ENCODE measurements at places on chromosomes 1 and 21. TPM values are rescaled to one million over a fixed set of nuclear protein-coding genes. Genes with fewer than 3 reads are reported as not detected.

RPE65 gene
- not detected for total RNA-seq

LAMC2 gene
- 0.14 TPM for total RNA-seq

S100A12 gene
- total RNA-seq = not detected

HAPLN2 gene
- total RNA-seq = 7.3 TPM

SHE gene
- total RNA-seq = not detected

SUSD4 gene
- 17.3 TPM for total RNA-seq

TTC22 gene
- total RNA-seq = 2.0 TPM

SYTL1 gene
- total RNA-seq = 7.7 TPM

WDR64 gene
- 0.10 TPM for total RNA-seq

BSDC1 gene
- 85.4 TPM for total RNA-seq

NECTIN4 gene
- 0.32 TPM for total RNA-seq

DCDC2B gene
- 0.25 TPM for total RNA-seq

LCE3E gene
- not detected for total RNA-seq

NEGR1 gene
- 0.63 TPM for total RNA-seq

MLLT11 gene
- 10.6 TPM for total RNA-seq

C1orf56 gene
- total RNA-seq = 9.1 TPM

CCSAP gene
- 1.7 TPM for total RNA-seq

KRTAP21-2 gene
- total RNA-seq = not detected

ZNF672 gene
- 27.7 TPM for total RNA-seq

LAD1 gene
- total RNA-seq = 0.21 TPM

KCNJ9 gene
- 0.70 TPM for total RNA-seq

EDN2 gene
- 0.81 TPM for total RNA-seq

FAM3B gene
- not detected for total RNA-seq

RNU1-2 gene
- total RNA-seq = 18,658 TPM

PTGS2 gene
- total RNA-seq = 1.6 TPM

CELA2B gene
- total RNA-seq = not detected

AMY1B gene
- total RNA-seq = not detected

UBXN11 gene
- 14.6 TPM for total RNA-seq

KLHDC9 gene
- total RNA-seq = 34.4 TPM

YRDC gene
- 15.8 TPM for total RNA-seq

TMEM61 gene
- total RNA-seq = 0.21 TPM

LDLRAD1 gene
- total RNA-seq = not detected

SPRR1B gene
- total RNA-seq = not detected

LCE3D gene
- total RNA-seq = not detected

CDK18 gene
- 12.0 TPM for total RNA-seq

CIART gene
- 0.72 TPM for total RNA-seq

SPATA17 gene
- total RNA-seq = 1.3 TPM

PSEN2 gene
- 27.6 TPM for total RNA-seq

TRPM2 gene
- 0.27 TPM for total RNA-seq

CD101 gene
- 1.2 TPM for total RNA-seq

KRTAP19-5 gene
- not detected for total RNA-seq

AMY1A gene
- not detected for total RNA-seq

PLA2G2C gene
- total RNA-seq = 0.53 TPM

GJA5 gene
- total RNA-seq = 0.36 TPM

LRRC38 gene
- 1.00 TPM for total RNA-seq

SLAMF8 gene
- not detected for total RNA-seq

ACOT11 gene
- 0.94 TPM for total RNA-seq

NBPF6 gene
- not detected for total RNA-seq

OXCT2 gene
- total RNA-seq = not detected

PRRX1 gene
- 0.95 TPM for total RNA-seq

CD53 gene
- total RNA-seq = 0.43 TPM

TAS1R1 gene
- 0.25 TPM for total RNA-seq

NHLH1 gene
- 0.52 TPM for total RNA-seq

PDZK1IP1 gene
- not detected for total RNA-seq

SH3BGR gene
- 2.3 TPM for total RNA-seq

FAM163A gene
- total RNA-seq = 0.89 TPM

C1orf115 gene
- total RNA-seq = 2.0 TPM
